ENCODE measurements at places on chromosomes 4 and X.

DNA sequence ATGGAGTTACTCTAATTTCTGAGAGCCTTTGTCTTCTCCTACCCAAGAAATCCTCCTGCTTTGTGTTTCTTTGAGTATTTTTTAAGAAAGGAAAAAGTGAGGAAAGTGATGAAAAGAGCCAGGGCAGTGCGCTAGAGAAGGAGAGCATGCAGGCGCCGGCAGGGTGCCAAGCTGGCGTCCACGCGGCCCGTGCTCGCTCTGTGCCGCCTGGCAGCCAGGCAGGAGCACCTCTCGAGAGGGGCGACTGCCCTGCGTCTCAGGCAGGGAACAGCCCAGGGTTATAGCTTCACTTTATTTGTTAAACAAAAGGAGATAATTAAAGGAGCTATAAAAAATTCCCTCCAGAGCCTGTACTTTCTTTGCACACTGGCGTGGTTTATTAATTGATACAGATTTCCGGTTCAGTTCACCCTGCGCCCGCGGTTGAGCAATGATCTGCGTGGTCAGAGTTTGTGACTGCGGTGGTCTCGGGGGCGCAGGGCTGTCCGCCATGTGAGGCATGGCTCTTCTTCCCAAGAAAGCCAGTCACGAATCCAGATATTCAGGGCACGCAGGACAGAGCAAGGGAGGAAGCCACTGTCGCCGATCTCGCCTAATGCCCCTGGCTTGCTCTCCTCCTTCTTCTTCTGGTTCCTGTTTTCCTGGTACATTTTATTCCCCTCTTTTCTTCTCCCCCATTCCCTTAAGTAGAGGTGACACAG, 110.8 kb upstream of the PAQR3 start:
- no peak for DNase-seq

DNA sequence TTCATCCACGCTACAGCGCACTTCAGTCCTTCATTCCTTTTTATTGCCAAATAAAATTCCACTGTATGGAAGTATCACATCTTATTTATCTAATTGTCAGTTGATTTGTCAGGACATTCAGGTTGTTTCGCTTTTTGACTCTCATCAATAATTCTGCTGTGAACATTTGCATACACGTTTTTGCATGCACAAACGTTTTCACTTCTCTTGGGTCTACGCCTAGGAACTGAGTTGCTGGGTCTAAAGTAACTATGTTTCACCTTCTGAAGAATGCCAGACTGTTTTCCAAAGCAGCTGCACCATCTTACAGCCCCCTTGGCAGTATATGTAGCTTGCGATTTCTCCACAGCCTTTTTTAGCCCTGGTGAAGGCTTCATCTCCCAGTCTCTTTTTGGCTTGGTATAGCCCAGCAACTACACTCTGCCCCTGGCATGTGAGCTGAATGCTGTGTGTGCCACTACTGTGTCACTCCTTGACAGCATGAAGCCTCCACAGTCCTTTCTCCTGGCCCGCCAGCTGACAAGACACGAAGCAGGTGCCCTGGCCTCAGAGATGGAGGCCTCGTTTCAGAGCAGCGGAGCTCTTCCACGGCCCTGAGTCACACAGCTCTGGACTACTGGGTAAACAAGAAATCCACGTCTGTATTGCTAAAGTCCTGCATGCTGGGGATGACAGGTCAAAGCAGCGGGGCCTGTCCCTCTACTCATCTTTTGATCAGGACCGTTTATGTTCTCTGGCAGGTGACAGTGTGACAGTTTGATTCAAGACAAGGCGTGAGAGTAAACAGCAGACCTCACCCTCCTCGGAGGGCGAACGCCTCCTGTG, 75.5 kb downstream of the NSUN7 start:
- no peak for DNase-seq

GRCh38 chrX:18799911-18800310, 92.5 kb downstream of the PPEF1 start:
- DNase-seq, result no peak

GRCh38 chr4:95825546-95825945, 14.3 kb upstream of the PDHA2 start:
- no peak for DNase-seq

DNA sequence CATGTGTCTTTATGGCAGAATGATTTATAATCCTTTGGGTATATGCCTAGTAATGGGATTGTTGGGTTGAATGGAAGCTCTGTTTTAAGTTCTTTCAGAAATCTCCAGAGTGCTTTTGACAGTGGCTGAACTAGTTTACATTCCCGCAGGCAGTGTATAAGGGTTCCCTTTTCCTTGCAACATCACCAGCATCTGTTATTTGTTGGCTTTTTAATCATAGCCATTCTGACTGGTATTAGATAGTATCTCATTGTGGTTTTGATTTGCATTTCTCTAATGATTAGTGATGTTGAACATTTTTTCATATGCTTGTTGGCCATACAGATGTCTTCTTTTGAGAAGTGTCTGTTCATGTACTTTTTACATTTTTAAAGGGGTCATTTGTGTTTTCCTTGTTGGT, 129.8 kb downstream of the TBCK start:
- no peak for DNase-seq

- DNase-seq, result no peak
Measured at GRCh38 chrX:121733514-121733913, 686.1 kb downstream of the GLUD2 start.
